ENCODE measurements at places on chromosomes 2 and 18. TPM values are rescaled to one million over a fixed set of nuclear protein-coding genes. Genes with fewer than 3 reads are reported as not detected.

The OXER1 gene
- total RNA-seq, result 0.16 TPM

The HRH4 gene
- not detected for total RNA-seq

The COL4A3 gene
- total RNA-seq, result under 0.01 TPM

The CD28 gene
- not detected for total RNA-seq

The ABCB11 gene
- total RNA-seq, result not detected

The LONRF2 gene
- total RNA-seq, result 0.49 TPM

The RBKS gene
- total RNA-seq, result 3.4 TPM

The TMX3 gene
- 21.7 TPM for total RNA-seq

The IKZF2 gene
- 4.2 TPM for total RNA-seq

The CAPN14 gene
- total RNA-seq, result not detected

The TRABD2A gene
- total RNA-seq, result 0.49 TPM

The SERPINB10 gene
- total RNA-seq, result not detected

The STARD6 gene
- not detected for total RNA-seq

The RSAD2 gene
- total RNA-seq, result not detected

The SP110 gene
- 10.3 TPM for total RNA-seq

The FBXO11 gene
- total RNA-seq, result 28.1 TPM

The SERPINB12 gene
- not detected for total RNA-seq

The COPS8 gene
- 102 TPM for total RNA-seq

The RAD51AP2 gene
- total RNA-seq, result not detected

The CYTIP gene
- total RNA-seq, result 0.38 TPM

The TEX44 gene
- total RNA-seq, result not detected

The CXCR1 gene
- not detected for total RNA-seq

The NLRC4 gene
- total RNA-seq, result not detected

The DSG1 gene
- not detected for total RNA-seq

The ZAP70 gene
- not detected for total RNA-seq

The DLX1 gene
- 0.16 TPM for total RNA-seq

The RAB17 gene
- 0.63 TPM for total RNA-seq

The NDUFS1 gene
- 95.0 TPM for total RNA-seq
